ENCODE measurements at places on chromosomes 11 and 22.

DNA sequence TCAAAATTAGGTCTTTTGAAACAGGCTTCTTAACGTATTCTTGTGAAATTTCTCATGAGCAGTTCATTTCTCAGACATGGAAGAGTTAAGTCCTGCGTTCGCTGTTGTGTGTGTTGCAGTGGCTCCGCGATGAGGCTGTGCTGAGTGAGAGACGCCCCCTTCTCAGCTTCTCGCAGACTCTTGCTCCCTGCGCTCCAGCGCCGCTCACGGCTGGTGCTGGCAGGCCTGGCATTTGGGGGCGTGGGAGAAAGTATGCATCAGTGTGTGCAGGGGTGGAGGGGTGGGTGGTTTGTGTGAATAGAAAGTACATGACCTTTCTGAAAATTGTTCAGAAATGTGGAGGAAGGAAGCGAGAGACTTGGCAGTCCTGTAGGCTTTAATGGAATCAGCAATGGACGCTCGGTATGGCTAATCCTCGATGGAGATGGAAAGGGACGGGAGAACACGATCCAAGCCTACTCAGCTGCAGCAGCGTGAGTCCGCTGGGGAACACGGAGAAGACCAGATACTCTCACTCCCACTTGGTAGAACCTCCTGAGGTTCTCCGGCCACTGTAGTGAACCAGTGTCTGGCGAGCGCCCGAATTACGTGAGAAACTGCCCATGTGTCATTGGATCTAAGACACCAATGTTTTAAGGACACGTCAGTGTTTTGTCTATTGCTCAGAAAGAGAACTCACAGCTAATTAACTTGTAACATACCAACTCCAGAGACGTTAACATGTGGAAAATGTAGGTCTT, 5.9 kb downstream of the TAB1 start:
- no peak for DNase-seq

DNA sequence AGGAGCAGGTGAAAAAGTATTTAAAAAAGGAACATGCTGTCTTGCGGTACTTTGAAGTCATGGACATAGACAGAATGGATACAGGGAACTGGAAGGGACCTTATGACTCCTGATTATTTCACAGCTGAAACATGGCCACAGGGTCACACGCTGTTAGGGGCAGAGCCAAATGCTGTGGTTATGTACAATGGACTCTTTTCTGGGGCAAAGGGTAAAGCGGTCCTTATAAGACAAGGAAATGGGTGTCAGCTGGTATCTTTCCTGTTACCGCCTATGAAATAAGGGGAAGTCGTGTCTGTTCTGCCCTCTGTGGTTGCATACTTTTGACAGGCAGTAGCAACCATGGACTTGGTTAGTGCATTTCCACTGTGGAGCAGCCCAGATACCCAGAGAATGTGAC, 12.8 kb upstream of the ST14 start:
- DNase-seq, result peak; percentile 100

DNA sequence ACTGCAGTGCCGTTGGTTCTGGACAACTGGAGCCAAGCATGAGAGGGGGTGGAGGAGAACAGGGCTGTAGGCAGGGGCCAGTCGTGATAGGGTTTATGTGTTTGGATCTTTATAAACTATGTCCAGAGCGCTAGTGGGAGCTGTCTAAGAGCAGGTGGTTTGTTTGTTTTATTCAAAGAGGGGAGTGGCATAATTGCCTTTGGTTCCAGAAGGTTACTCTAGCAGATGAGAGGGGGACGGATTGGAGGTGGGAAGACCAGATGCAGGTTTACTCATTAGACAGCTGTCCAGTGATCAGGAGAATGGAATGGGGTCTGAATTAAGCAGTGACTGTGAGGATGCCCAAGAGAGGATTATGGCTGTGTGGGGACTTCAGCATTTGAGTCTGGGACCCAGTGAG, 109.3 kb upstream of the TBCEL start:
- no peak for DNase-seq

DNA sequence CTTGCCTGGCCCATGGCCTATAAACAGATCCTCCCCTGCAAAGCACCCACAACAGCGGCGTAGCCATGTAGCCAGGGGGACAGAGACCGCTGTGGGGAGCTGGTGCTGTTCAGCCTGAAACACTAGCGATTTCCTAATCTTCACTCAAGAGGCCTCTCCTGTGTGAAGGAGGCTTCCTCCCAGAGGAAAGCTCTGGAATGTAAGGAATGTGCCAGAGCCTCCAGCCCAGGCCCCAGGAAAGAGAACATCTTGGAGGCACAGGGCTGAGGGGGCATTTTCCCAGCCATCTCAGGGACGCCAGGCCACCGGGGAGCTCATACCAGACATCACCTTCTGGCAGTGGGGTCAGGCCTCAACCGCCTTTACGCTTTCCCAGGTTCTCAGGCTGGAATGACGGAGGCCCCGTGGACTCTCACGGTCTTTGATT, 24.0 kb downstream of the MIAT start:
- DNase-seq, result no peak

GRCh38 chr11:4619514-4619913, 11.5 kb upstream of the TRIM68 start:
- DNase-seq, result no peak

DNA sequence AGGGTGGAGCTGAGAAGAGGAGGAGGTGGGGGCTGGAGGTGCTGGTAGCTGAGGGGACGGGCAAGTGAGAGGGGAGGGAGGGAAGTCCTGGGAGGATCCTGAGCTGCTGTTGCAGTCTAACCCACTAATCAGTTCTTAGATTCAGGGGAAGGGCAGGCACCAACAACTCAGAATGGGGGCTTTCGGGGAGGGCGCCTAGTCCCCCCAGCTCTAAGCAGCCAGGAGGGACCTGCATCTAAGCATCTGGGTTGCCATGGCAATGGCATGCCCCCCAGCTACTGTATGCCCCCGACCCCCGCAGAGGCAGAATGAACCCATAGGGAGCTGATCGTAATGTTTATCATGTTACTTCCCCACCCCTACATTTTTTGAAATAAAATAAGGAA, 24.4 kb downstream of the FADS3 start:
- DNase-seq, result no peak

- DNase-seq, result no peak
These were observed 1519.7 kb downstream of the BRD1 start for GRCh38 chr22:48307931-48308330.

DNA sequence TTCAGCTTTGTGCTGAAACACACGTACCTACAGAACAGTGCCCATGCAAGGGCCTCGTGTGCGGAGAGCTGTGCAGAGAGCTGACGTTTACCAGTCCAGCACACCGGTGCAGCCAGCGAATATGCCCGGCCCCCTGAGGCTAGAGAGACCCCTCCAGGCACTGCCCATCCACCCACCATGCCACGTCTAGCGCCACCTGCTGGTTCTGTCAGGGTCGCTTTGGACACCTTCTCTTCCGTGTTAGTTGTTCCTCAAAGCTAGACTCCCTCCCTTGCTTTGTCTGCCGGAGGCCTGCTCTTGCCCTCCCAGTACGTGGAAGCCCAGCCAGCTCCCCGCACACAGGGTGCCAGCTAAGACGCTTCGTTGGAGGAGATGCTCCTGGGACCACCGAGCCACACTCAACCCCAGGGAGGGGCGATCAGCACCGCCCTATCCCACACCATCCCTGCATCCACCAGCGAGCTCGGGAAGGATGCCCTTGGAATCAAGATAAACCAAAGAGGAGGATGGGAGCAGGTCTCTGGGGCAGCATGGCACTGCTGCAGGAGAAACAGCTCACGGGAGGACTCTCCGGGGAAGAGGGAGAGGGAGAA, 43.4 kb downstream of the CPT1A start:
- DNase-seq, result no peak

GRCh38 chr11:1772270-1773130, 8.8 kb upstream of the CTSD start:
- peak; percentile 57 for DNase-seq

GRCh38 chr11:121559606-121560200, 106.9 kb upstream of the SORL1-AS1 start:
- DNase-seq, result no peak

DNA sequence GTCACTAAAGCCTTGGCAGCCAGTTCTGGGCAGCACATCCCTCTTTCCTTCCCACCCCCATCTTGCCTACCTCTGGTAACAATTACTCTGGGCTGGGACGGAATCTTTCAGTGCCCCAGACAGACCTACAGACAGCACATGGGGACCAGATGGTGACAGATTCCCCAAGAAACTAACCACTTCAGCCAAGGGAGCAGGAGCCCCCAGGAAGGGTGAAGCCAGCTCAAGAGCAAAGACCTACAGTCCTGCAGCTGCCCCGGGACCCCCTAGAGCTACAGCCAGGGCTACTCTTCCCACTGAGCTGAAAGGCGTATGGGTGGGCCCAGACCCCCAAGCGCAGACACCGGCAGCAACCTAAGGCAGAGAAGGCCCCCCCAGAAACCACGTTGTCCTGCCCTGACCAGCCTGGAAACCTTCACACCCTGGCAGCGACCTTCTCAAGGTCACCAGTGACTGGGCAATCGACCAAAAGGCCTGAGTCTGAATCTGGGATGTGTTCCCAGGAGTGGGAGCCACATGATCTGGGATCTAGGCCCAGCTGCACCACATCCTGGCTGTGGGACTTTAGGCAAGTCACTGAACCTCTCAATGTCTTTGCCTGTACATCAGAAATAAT, 65.8 kb downstream of the LRRC32 start:
- DNase-seq, result no peak

DNA sequence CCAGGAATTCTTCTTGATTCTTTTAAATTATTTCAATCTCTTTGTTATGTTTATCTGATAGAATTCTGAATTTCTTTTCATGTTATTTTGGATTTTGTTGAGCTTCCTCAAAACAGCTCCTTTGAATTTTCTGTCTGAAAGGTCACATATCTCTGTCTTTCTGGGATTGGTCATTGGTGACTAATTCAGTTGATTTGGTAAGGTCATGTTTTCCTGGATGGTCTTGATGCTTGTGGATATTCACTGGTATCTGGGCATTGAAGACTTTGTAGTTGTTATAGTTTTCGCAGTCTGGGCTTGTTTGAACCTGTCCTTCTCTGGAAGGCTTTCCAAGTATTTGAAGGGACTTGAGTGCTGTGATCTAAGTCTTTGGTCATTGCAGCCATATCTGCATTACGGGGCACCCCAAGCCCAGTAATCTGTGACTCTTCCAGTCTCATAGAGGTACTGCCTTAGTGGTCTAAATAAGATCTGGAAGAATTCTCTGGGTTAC, 18.9 kb upstream of the INSC start:
- no peak for DNase-seq

- peak; percentile 87 for DNase-seq
These were observed 52.4 kb downstream of the PACSIN2 start for GRCh38 chr22:42962295-42963230.

GRCh38 chr11:93686812-93687211, 25.3 kb downstream of the CEP295 start:
- DNase-seq, result no peak

DNA sequence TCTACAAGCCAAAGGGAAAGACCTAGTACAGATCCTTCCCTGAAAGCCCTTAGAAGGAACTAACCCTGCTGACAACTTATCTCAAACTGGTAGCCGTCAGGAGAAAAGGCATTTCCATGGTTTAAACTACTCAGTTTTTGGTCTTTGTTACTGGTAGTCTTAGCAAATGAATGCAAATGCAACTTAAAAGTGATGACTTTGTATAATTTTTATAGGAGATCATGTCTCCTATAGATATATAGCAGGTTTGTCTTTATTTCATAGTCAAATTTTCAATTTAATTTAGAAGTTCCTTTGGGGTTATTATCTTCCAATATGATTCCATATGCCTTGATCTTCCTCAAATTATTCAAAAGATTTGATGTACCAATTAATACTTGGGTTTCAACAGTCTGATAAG, 1173.0 kb upstream of the CNTN5 start:
- DNase-seq, result no peak
